ENCODE measurements at places on chromosomes 11 and 22. TPM values are rescaled to one million over a fixed set of nuclear protein-coding genes. Genes with fewer than 3 reads are reported as not detected.

NLRP10 gene
- not detected for total RNA-seq

ALDH3B1 gene
- 10.9 TPM for total RNA-seq

CHADL gene
- total RNA-seq: 16.2 TPM

CDHR5 gene
- 1.9 TPM for total RNA-seq

GGTLC3 gene
- total RNA-seq: not detected

TMEM121B gene
- 0.49 TPM for total RNA-seq

CDC45 gene
- not detected for total RNA-seq

DNA sequence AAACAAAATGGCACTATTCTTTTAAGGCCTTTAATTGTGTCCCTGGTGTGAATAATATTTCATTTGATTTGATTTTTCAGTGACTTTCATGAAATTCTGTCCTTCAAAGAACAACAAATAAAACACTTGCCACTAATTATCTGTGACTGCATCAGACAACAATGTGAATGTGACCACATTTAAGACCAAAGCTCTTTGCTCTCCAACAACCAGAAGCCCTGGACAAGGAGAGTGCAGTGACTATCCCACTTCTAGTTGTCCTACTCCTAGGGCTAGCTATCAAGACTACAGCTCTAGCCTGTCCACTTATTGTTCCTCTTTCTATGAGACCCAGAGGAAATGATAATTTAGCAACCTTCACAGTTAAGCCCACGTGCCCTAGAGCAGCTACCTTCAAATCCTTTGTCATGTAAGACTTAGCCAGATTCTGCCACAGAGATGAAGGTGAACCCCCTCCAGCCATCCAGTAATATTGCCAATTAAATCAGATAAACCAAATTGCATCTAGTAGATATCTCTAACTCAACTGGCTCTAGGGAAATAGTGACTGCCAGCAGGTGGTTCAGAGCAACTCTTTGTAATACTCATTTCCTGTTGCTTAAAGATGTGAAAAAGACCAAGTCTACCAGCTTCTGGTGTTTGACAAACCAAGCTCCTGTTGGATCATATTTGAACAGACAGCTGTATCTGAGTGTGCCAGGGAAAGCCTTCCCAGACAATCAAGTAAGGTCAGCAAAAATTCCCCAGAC lies 142.6 kb upstream of the BLID start:
- no peaks in the 10 kb centered on the region for H3K4me1 ChIP-seq
- H3K27ac ChIP-seq: no peak overlapping the region
- no peaks in the 10 kb centered on the region for H3K36me3 ChIP-seq
- H3K4me3 ChIP-seq: no peak overlapping the region

GRCh38 chr11:118917481-118918127 lies 8.1 kb downstream of the BCL9L start:
- peak overlapping the region; percentile 95 for H3K27ac ChIP-seq
- H3K27me3 ChIP-seq: no peaks in the 10 kb centered on the region
- H3K36me3 ChIP-seq: no peaks in the 10 kb centered on the region
- DNase-seq: peak; percentile 95
- peaks cover 100% of the 10 kb centered on the region for H3K4me1 ChIP-seq

- no peak overlapping the region for H3K27ac ChIP-seq
- no peaks in the 10 kb centered on the region for H3K27me3 ChIP-seq
- no peak overlapping the region for H3K4me3 ChIP-seq
- no peaks in the 10 kb centered on the region for H3K36me3 ChIP-seq
Observed at GRCh38 chr11:945986-946385, 20.3 kb downstream of the AP2A2 start.

GRCh38 chr11:36273110-36273509 lies 16.1 kb downstream of the COMMD9 start:
- H3K27ac ChIP-seq: no peak overlapping the region
- H3K4me1 ChIP-seq: no peaks in the 10 kb centered on the region
- DNase-seq: no peak
- H3K4me3 ChIP-seq: no peak overlapping the region
- H3K27me3 ChIP-seq: no peaks in the 10 kb centered on the region

GRCh38 chr11:76253416-76253815 lies 47.1 kb upstream of the WNT11 start:
- H3K27ac ChIP-seq: no peak overlapping the region
- no peak overlapping the region for H3K4me3 ChIP-seq
- no peak for DNase-seq
- no peaks in the 10 kb centered on the region for H3K36me3 ChIP-seq
- H3K4me1 ChIP-seq: no peaks in the 10 kb centered on the region

DNA sequence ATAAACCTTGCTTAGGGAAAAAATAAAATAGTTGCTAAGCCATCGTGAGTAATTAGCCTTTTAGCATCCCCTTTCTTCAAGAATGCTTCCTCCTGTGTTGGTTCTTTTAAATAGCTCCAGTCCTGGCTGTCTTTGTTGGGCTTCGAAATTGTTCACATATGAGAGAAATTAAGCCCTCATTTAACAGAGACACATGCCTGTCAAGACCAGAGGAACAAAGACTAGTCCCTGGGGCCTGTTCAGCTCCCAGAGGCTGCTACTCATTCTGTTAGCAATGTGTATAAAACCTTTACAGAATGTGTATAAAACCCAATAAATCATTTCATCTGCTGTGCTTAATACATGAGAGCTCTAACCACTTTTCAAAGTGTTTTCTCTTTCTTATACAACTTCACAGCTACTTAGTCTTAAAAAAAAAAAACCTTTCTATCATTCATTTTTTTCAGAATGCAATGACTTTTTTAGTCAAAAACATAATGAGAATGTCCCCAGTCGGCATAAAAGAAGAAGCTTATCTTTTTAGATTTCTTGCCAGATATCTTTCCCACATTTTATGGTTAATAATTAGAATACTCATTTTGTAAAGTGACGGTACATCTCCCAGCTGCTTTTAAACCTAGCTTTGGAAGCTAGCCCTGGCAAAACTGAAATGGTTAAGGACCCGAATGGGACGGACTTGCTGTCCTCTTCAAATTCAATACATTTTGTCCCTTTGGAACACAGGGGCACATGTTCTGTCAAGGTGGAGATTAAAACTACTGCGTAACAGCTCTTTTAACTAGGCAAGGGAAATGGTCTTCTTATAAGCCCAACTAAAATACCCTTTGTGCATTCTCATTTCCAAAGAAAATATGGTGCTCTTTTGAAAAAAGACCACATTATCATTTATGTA lies 186.1 kb downstream of the SOX6 start:
- H3K4me1 ChIP-seq: no peaks in the 10 kb centered on the region
- no peaks in the 10 kb centered on the region for H3K27me3 ChIP-seq
- H3K36me3 ChIP-seq: no peaks in the 10 kb centered on the region
- no peak overlapping the region for H3K4me3 ChIP-seq

GRCh38 chr11:64516226-64516625 lies 74.8 kb upstream of the SLC22A12 start:
- H3K4me3 ChIP-seq: no peak overlapping the region
- no peaks in the 10 kb centered on the region for H3K36me3 ChIP-seq
- no peaks in the 10 kb centered on the region for H3K4me1 ChIP-seq
- DNase-seq: no peak

- H3K27me3 ChIP-seq: no peaks in the 10 kb centered on the region
- no peak overlapping the region for H3K27ac ChIP-seq
- no peaks in the 10 kb centered on the region for H3K36me3 ChIP-seq
- no peak for DNase-seq
- no peaks in the 10 kb centered on the region for H3K4me1 ChIP-seq
- no peak overlapping the region for H3K4me3 ChIP-seq
Observed at GRCh38 chr11:133029107-133029506, 503.2 kb downstream of the OPCML start.

DNA sequence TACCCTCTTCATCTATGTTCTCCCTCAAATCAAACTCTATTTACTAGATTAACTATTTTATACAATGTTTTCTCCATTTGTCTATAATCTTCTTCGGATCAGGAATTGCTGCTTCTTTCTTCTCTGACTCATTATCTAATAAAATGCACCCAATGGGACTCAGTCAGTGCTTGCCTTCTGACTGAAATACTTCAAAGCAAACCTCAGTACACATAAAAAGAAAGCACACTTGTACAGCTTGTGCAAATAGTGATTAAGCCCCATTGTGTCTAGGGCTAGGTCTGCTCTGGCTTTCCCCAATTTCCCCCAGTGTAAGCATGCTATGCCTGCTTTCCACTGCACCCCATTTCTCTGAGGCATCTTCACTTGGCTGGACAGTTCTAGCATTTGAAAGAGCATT lies 118.6 kb upstream of the C11orf87 start:
- no peaks in the 10 kb centered on the region for H3K4me1 ChIP-seq
- no peaks in the 10 kb centered on the region for H3K27me3 ChIP-seq
- no peaks in the 10 kb centered on the region for H3K36me3 ChIP-seq
- H3K4me3 ChIP-seq: no peak overlapping the region
- no peak for DNase-seq

- no peaks in the 10 kb centered on the region for H3K27me3 ChIP-seq
- H3K4me3 ChIP-seq: peak within 1 kb of the TSS; percentile 45
- H3K27ac ChIP-seq: peak within 1 kb of the TSS; percentile 81
Observed at GRCh38 chr11:64996710-64997380, at the start of gene BATF2. Gene BATF2 (minus strand): TSS chr11:64996971. CDS start chr11:64996914, 57 bp downstream.

DNA sequence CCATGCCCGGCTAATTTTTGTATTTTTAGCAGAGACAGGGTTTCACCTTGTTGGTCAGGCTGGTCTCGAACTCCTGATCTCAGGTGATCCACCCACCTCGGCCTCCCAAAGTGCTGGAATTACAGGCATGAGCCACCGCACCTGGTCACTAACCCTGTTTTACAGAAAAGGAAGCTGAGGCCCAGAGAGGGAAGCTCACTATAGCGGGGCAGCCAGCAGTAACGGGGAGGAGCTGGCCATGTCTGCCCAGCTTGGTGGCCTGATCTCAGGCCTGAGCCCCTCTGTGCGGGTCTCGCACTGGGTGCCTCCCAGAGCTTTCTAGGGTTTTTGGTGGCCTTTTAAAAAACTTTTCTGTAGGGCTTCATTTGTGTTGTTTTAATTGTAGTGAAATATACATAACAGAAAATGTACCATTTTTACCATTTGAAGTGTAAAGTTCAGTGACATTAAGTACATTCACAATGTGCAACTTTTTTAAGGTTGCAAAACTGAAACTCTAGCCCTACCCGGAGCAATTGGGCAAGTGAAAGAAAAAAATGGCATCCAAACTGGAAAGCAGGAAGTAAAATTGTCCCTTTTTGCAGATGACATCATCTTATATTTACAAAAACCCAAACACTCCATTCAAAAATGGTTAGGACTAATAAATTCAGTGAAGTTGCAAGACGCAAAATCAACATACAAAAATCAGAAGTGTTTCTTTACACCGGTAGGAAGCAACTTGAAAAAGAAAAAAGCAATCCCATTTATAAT lies 14.5 kb upstream of the CYTH4 start:
- H3K27ac ChIP-seq: no peak overlapping the region
- H3K36me3 ChIP-seq: no peaks in the 10 kb centered on the region
- no peaks in the 10 kb centered on the region for H3K4me1 ChIP-seq

DNA sequence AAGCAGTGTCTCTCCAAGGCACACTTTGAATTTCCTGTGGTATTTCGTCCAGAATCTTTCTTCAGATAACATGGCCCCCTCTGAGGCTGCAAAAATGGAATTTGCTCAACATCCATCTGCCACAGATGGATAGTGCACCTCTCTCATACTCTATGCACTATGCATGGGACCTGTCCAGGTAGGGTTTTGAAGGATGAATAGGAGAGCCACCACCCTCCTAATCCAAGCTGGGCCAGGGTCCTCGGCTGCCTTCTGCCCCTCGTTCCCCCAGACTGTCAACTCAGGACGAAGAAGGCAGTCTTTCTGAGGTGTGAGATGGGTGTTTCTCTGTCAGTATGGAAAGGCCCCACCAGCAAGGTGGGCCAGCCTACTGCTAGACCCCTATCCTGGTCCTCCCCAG lies 56.4 kb downstream of the MN1 start:
- H3K4me3 ChIP-seq: no peak overlapping the region
- no peaks in the 10 kb centered on the region for H3K4me1 ChIP-seq
- no peaks in the 10 kb centered on the region for H3K27me3 ChIP-seq
- no peak overlapping the region for H3K27ac ChIP-seq
- no peaks in the 10 kb centered on the region for H3K36me3 ChIP-seq

GRCh38 chr22:38453066-38453672 lies 1.8 kb downstream of the KCNJ4 start:
- DNase-seq: no peak
- H3K4me1 ChIP-seq: peaks cover 25% of the 10 kb centered on the region
- no peak overlapping the region for H3K27ac ChIP-seq
- H3K36me3 ChIP-seq: no peaks in the 10 kb centered on the region
- no peak overlapping the region for H3K4me3 ChIP-seq
- H3K27me3 ChIP-seq: peaks cover 89% of the 10 kb centered on the region

GRCh38 chr11:78698612-78699011 lies 123.9 kb upstream of the NARS2 start:
- DNase-seq: no peak
- no peaks in the 10 kb centered on the region for H3K27me3 ChIP-seq
- no peak overlapping the region for H3K27ac ChIP-seq
- H3K4me3 ChIP-seq: no peak overlapping the region
